ENCODE measurements at places on chromosomes 5 and 9. TPM values are rescaled to one million over a fixed set of nuclear protein-coding genes. Genes with fewer than 3 reads are reported as not detected.

Gene IFNK
- not detected for total RNA-seq

Gene PCBD2
- total RNA-seq = 8.7 TPM

Gene DOCK8
- 0.94 TPM for total RNA-seq

Gene MAST4
- 8.5 TPM for total RNA-seq

Gene TBC1D13
- total RNA-seq = 19.1 TPM

Gene FYB1
- not detected for total RNA-seq

Gene GCNT4
- 3.3 TPM for total RNA-seq

Gene EQTN
- total RNA-seq = 0.24 TPM

DNA sequence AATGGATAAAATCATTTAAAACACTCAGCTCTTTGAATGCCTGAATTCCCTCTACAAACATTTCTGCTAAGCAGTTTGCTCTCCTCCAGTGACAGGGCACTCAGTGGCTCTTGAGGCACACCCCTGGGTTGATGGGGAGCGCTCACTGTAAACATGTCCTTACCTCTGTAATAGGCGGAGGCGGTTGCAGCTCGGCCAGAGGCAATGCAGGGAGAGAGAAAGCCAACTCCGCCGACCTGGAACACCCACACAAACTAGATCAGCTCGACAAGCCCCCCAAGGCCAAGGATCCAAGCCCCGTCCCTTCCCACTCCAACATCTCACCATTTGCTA lies 329 bp downstream of the CDC23 start:
- no peaks in the 10 kb centered on the region for H3K27me3 ChIP-seq
- H3K4me3 ChIP-seq = peak overlapping the region; percentile 56
- peak overlapping the region; percentile 15 for H3K27ac ChIP-seq
- peaks cover 5% of the 10 kb centered on the region for H3K4me1 ChIP-seq

GRCh38 chr9:69085569-69086283 lies 50.2 kb downstream of the FXN start:
- no peak overlapping the region for H3K4me3 ChIP-seq
- peaks cover 14% of the 10 kb centered on the region for H3K4me1 ChIP-seq
- H3K27ac ChIP-seq = 0 out of 2 replicates have a peak overlapping the region, but pooled peaks have one; percentile 11
- no peaks in the 10 kb centered on the region for H3K36me3 ChIP-seq

GRCh38 chr5:15260356-15261268 lies 239.4 kb upstream of the FBXL7 start:
- no peak for DNase-seq
- no peak overlapping the region for H3K4me3 ChIP-seq
- peaks cover 4% of the 10 kb centered on the region for H3K4me1 ChIP-seq
- H3K36me3 ChIP-seq = no peaks in the 10 kb centered on the region
- H3K27ac ChIP-seq = no peak overlapping the region

DNA sequence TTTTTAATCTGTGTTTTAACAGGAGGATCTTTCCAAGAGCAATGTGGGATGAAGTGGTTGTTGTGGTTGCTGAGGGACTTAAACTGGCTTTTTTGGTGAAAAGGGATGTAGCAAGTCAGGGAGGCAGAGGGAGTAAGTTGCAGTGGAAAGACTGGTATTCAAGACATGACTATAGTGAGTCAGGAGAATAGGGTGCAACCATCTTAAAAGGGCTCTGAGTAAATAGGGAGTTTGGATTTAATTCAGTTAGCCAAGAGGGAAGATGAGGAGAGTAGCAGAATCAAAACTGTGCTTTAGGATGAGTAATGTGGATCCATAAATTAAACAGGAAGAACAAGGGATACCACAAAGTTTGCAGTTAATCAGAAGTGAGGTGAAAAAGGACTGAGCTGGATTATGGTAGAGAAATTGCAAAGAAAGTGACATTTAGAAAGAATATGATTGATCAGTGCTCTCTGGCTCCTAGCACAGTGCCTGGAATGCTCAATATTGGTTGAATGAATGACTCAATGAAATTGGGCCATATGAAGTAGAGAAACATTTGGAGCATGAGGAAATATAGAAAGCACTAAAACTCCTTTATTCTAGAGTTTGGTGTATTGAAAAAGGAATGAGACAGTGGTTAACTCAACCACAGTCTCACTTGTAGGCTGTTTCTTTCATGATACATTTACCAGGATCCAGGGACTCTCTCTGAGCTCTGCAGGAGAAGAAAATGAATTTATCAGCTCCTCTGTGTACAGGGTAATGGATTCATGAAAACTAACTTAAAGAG lies 5.1 kb downstream of the POLR3G start:
- H3K27ac ChIP-seq = peak overlapping the region; percentile 83
- DNase-seq = no peak
- no peaks in the 10 kb centered on the region for H3K27me3 ChIP-seq
- H3K4me1 ChIP-seq = peaks cover 46% of the 10 kb centered on the region

- H3K4me1 ChIP-seq = no peaks in the 10 kb centered on the region
- no peak for DNase-seq
- H3K27me3 ChIP-seq = no peaks in the 10 kb centered on the region
- H3K36me3 ChIP-seq = no peaks in the 10 kb centered on the region
- H3K27ac ChIP-seq = no peak overlapping the region
Measured at GRCh38 chr5:82352146-82352791, 74.1 kb upstream of the RPS23 start.

DNA sequence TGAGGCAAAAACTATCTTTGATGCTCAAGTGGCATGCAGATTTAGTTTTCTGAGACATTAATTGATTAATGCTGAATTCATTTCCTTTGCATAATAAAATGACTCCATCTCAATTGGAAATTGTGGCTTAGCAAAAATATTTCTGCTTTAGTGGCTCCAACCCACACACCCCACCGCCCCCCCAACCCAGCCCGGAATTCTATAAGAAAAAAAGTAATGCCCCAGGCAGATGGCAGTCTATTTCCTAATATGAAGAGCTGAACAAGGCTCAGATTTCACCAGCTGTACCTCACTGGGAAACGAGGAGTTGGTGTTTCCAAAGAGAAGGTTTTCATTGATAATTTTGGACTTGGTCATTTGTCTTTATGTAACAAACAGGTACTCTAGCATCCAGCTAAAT lies 182.1 kb downstream of the FBN2 start:
- no peak overlapping the region for H3K4me3 ChIP-seq
- no peaks in the 10 kb centered on the region for H3K36me3 ChIP-seq
- H3K4me1 ChIP-seq = no peaks in the 10 kb centered on the region
- no peak overlapping the region for H3K27ac ChIP-seq

DNA sequence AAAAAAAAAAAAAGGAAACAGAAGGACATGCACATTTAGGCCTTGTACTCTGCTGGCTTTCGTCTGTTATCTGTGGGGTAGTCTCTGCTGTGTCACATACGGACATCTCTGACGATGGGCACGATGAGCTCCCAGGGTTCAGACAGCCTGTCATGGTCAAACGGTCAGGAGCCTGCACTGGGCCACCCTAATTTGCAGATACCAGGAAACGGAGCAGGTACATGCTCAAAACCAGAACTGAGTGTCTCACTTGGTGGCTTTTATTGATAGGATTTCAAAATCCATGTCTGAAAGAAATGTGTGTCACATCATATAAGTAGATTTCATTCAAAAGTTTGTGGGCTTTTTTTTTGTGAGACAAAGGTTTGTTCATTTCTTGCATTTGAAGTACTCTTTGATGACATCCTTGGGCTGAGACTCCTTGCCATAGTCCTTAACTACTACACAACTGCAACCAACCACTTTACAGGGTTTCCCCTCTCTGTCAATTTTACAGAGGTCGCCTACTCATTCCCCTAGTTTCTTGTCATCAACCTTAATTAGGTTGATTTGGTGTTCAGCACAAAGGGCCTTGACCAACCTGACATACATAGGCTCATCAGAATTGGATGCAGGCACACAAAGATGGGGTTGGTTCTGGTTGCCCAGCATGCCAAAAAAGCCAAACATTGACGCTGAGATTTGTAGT lies 9.0 kb downstream of the CKMT2 start:
- no peaks in the 10 kb centered on the region for H3K27me3 ChIP-seq
- no peak overlapping the region for H3K27ac ChIP-seq
- no peak for DNase-seq
- no peaks in the 10 kb centered on the region for H3K36me3 ChIP-seq
- H3K4me3 ChIP-seq = no peak overlapping the region

- no peak overlapping the region for H3K4me3 ChIP-seq
- no peak overlapping the region for H3K27ac ChIP-seq
- peaks cover 15% of the 10 kb centered on the region for H3K4me1 ChIP-seq
- H3K36me3 ChIP-seq = no peaks in the 10 kb centered on the region
- no peaks in the 10 kb centered on the region for H3K27me3 ChIP-seq
Measured at GRCh38 chr5:75395277-75395676, 58.3 kb downstream of the HMGCR start.

DNA sequence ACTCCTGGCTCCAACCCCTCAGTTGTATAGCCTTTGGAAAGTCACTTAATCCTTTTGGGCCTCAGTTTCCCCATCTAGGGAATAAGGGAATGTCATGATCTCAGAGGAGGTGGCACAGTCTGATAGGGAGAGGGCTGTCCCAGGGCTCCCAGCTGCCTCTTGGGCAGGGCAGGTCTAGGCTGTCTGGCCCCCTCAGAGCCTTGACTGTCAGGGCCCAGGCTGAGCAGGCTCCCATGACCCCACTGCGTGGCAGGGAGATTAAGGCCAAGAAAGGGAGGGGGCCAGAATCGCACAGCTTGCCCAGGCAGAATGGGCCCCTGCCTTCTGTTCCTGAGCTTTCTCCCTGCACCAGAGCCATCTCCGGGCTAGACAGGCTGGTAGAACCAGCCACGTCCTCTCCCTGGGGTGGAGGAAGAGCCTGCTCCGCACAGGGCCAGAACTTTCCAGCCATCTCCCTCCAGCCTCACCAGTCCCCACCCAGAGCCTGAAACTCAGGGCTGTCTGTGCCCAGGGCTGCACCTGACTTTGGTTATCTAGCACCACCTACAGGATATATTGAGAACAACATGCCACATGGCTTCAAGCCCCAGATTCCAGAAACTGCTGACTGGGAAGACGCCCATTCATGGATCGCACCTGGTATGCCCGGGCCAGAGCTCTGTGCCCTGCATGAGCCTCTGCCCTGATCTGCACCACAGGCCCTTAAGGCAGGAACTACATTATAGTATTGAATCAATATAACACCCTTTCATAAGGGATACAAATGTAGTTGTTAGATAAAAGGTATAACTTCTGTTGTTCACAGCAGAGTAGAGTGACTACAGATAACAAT lies 32.1 kb downstream of the NAIF1 start:
- H3K36me3 ChIP-seq = no peaks in the 10 kb centered on the region
- no peaks in the 10 kb centered on the region for H3K4me1 ChIP-seq
- H3K4me3 ChIP-seq = no peak overlapping the region
- no peak overlapping the region for H3K27ac ChIP-seq

- peak overlapping the region; percentile 34 for H3K27ac ChIP-seq
- no peak for DNase-seq
- H3K36me3 ChIP-seq = no peaks in the 10 kb centered on the region
- H3K27me3 ChIP-seq = no peaks in the 10 kb centered on the region
- peaks cover 49% of the 10 kb centered on the region for H3K4me1 ChIP-seq
- H3K4me3 ChIP-seq = no peak overlapping the region
Measured at GRCh38 chr5:31995006-31995405, 179.1 kb downstream of the GOLPH3 start.

- H3K4me1 ChIP-seq = no peaks in the 10 kb centered on the region
- no peak for DNase-seq
- no peak overlapping the region for H3K4me3 ChIP-seq
- H3K36me3 ChIP-seq = no peaks in the 10 kb centered on the region
Measured at GRCh38 chr5:42940853-42941252, 99.3 kb downstream of the ANXA2R start.

DNA sequence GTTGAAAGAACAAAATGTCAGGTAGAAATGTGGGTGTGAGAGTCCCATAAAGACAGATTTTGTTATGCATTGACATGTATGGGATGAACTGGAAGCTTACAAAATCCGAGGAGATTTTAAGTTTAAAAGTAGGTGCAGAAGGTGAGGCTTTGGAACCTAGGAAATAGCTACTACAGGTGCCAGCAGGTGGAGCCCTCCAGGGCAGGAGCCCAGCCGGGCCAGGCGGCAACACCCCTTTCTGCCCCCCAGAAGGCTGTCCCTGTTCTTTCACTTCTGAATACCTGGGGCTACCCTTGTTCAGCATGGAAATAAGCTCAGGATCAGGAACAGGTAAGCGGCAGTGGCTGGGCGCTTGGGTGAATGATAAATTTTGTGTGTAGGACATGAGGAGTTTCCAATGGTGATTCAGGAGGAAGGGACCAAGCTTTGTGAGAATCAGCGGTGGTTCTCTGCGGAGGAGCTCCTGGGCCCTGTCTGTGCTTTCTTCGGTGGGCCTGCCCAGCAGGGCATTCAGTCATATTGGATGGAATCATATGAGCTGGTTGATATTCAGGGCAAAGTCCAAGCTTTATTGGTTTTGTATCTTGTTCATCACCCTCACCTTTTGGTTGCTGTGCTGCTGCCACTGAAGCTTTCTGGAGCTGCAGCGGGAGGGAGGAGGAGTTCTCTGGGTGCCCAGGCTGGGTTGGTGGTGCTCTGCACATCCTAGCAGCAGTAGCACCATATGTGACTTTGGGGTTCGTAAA lies 12.3 kb downstream of the PCBD2 start:
- H3K36me3 ChIP-seq = peaks cover 4% of the 10 kb centered on the region
- peak; percentile 70 for DNase-seq
- no peaks in the 10 kb centered on the region for H3K27me3 ChIP-seq
- no peak overlapping the region for H3K27ac ChIP-seq
- no peak overlapping the region for H3K4me3 ChIP-seq

DNA sequence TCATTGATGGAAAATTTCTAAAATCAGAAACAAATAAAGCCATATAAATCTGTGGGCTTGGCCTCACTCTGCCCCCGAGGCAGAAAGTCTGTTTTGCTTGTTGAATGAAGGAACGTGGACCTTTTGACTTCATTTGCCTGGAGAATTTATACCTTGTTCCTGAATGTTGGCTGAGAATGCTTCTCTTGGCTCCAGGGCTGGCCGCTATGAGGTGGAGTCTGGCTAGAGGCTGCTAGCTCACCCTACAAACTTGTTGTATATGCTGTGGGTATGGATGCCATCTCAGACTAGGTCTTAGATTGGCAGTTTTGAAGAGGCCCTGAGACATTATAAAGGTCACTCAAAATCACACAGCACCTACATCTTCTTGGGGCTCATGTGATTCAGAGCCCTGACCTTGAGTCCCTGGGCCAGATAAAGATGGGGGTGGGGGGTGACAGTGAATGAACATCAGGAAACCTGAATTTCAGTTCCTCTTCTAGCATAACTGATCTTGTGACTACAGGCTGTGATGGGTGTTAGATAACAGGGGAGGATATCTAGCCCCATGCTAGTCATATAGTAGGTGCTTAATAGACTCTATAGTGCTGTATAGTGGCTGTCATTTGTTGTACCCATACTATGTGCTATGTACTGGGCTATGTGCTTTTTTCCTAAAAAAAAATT lies 2.8 kb downstream of the GM2A start:
- no peak overlapping the region for H3K27ac ChIP-seq
- H3K4me1 ChIP-seq = peaks cover 20% of the 10 kb centered on the region
- H3K36me3 ChIP-seq = no peaks in the 10 kb centered on the region
- DNase-seq = no peak
- no peak overlapping the region for H3K4me3 ChIP-seq

DNA sequence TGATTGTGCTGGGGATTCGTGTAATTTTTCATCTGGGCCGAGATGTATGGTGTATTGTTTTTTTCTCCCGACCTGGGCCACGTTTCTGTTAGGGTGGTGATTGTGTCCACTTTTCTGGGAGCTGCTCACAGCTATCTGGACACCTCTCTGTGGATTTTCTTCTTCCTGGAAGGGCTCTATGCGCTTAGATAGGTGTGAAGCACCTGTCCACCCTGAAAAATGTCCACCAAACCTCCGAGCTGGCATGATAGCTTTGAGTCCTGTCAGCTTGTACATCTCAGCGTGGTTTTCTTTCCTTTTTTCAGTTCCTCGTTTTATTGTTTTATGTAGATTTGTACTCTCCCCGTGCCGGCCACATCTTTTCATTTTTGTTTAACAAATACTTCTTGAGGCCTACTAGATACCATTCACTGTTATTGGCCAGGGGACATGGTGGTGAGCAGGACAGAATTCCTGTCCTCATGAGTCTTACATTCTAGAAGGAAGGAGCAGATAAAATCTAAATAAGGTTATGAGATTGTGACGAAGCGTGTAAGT lies 1.1 kb downstream of the UGCG start:
- no peaks in the 10 kb centered on the region for H3K27me3 ChIP-seq
- peak overlapping the region; percentile 85 for H3K4me3 ChIP-seq
- DNase-seq = no peak
